ENCODE measurements at places on chromosomes 4 and X.

GRCh38 chr4:183399126-183399522 lies 45.3 kb upstream of the CDKN2AIP start:
- DNase-seq: no peak

GRCh38 chrX:154051201-154051810 lies 31.6 kb upstream of the IRAK1 start:
- DNase-seq: peak; percentile 71

GRCh38 chrX:42459735-42460134 lies 318.2 kb downstream of the PPP1R2C start:
- no peak for DNase-seq

GRCh38 chr4:31461421-31461820 lies 741.3 kb downstream of the PCDH7 start:
- DNase-seq: no peak

GRCh38 chr4:75623026-75623425 lies 7.3 kb downstream of the CDKL2 start:
- DNase-seq: no peak

GRCh38 chrX:116462822-116463221 lies at the start of gene CT83:
Gene CT83 (minus strand): TSS chrX:116462976. CDS start chrX:116462856, 120 bp downstream.
- no peak for DNase-seq

- DNase-seq: no peak
These were observed 18.2 kb downstream of the ADD1 start for GRCh38 chr4:2861631-2862436.

DNA sequence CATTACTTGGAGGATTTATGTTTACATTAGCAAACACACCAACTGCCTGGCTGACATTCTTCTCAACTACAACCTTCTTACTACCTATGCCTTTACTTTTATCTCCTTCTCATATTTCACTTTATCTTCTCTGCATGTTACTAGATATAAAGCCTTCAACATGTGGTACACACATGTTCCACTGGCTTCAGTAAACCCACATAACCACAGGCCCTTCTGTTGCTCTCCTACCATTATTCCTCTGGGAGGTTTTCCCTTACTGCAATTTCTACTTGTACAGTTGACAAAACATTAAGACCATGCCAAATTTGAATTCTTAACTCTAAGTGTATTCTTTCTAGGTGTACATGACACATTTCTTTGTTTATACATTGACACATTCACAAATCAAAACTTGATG lies 133.1 kb downstream of the ARAP2 start:
- DNase-seq: no peak

DNA sequence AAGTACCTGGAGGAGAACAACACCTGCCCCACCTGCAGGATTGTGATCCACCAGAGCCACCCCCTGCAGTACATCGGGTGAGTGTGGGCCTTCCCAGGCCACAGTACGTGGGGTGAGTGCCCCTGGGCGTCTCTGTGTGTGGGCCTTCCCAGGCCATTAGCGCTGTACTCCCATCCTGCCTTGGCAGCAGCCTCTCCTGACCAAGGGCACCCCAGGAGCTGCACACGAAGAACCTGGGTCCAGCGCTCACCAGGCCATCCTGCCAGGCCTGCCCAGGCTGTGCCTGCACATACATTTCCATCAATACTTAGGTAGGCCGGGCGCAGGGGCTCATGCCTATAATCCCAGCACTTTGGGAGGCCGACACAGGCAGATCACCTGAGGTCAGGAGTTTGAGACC lies 29.3 kb downstream of the PCGF3 start:
- no peak for DNase-seq

DNA sequence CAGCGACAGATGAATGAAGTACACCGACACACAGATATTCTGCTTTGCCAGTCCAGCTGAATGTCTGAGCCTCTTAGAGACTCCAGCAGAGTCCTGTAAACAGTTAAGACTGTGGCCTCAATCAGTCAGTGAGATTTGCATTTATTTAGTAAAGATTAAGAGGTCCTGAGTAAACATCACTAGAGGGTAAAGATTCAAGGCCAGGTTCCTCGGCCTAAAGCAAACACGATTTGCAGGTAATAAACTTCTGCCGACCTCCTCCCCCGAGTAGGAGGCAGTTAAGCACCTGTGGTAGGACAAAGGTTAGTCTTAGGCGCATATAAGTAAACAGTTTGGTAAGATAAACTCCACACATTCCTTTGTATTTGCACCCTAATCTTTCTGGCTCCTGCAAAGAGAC lies 99.6 kb downstream of the CFAP47 start:
- no peak for DNase-seq

- DNase-seq: no peak
These were observed 3.3 kb upstream of the CBR4 start for GRCh38 chr4:169013396-169013795.

GRCh38 chrX:153521034-153521433 lies 3.6 kb downstream of the ATP2B3 start:
- no peak for DNase-seq

DNA sequence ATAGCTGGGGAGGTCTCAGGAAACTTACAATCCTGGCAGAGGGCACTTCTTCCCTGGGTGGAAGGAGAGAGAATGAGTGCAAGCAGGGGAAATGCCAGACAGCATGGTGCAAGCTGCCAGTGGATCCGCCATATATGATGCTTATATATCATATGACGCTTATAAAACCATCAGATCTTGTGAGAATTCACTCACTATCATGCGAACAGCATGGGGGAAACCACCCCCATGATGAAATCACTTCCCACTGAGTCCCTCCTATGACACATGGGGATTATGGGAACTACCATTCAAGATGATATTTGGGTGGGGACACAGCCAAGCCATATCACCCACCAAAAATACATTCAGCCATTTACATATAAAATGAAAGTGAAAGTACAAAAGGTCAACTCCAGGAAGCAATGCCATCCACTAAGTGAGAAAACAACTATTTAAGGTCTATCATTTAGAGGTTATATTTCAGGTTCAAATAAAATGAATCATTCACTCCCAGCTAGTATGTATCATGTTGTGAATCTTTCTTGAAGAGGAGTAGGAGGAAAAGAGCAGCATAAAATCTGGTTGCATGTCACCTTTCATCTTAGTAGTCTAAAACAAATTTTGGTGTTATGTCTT lies 20.3 kb upstream of the DYNLT3 start:
- DNase-seq: no peak

DNA sequence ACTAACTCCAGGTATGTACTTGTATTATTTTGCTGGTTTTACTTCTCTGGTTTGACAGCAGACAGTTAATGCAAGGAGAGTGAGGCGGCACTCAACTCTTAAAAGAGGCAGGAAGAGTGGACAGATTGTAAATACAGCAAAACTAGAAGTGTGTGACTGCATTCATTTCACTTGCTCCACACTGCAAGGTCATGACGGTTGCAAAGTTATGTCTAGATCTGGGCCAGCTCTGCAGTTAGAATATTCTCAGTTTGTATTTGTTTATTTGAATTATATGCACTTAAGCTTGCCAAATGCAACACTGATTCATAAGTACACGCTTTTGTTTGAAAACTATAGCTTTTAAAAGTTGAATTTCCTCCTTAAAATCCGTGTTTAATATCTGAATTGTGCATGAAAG lies 148.9 kb downstream of the STIM2 start:
- no peak for DNase-seq

GRCh38 chr4:16663307-16663706 lies 235.1 kb downstream of the LDB2 start:
- DNase-seq: no peak

DNA sequence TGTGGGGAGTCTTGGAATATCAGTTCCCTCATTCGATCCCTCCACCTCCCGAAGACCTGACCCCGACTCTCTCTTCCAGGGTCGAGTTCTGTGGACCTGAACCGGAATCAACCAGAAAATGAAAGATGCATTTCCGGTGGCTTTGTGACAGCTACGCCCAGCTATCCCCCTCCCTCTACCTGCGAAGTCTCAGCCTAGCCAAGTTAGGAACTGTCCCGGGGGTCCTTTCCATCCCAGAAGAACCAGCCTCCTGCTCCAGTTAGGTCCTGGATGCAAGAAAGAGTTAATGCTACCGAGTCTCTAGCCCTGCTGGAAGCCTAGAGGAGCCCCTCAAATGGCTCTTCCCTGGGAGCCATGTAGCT lies 13.4 kb upstream of the ETDC start:
- DNase-seq: no peak

DNA sequence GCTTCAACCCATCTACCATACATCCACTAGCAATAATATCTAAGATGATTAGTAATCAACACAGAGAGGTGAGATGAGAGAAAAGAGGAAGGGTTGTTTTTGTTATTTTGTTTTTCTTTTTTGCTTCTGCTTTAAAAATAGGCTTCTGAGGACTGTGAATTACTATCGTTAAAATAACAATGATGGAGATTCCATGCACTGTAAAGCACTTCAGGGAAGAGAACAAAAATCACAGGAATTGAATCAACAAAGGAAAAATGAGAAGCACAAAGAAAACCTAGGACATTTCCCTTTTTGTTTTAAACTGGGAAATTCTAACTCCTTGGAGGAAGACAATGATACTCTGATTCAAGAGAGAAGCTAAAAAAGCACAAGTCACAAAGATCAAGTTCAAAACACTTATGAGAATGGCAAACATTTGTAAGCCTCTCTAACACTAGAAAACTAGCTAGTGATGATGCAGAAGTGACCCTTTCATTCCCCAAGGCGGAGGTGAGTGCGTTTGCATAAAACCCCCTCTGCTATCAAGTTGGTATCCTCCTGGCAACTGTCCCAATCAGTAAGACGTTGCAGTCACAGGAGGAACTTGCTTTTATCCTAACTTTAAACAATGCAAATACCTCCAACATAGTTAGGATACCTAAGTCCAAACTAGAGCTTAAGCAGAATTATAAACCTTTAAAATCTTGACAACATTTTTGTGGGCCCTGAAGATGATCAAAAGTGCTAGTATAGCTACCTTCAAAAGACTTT lies 308.5 kb downstream of the CAMK2D start:
- no peak for DNase-seq

DNA sequence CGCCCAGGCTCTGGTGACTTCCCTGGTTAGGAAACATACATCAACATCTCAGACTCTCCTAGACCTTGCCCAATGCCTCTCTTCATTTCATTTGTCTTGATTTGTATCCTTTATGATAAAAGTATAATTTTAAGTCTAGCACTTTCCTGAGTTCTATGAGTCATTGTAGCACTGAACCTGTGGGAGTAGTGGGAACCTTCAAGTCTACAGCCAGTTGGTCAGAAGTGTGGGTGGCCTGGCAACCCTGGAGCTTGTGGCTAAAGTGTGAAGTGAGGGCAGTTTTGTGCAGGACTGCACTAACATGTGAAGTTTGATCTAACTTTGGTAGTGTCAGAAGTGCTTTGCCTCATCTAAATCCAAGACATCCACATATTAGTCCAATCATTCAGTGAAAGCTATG lies 259.3 kb upstream of the IGFBP7 start:
- no peak for DNase-seq

GRCh38 chr4:55416176-55416575 lies 20.4 kb downstream of the TMEM165 start:
- DNase-seq: no peak

DNA sequence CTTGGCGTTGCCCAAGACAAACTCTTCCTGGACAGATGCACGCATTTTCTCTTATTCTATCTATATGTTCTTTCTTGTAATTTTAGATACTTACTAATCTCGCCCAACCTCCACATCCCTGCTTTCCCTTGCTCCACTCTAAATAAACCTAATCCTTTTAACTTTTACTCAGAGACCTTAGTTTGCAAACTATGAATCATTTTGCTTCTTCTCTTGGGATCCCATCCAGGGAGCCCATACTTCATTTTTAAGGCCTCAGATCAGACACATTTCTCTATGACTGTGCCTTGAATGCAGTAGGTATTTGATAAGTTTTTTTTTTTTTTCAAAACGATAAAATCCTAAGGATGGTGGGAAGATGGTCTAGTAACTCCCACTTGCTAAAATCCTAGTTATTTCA lies 353.8 kb upstream of the HAND2 start:
- DNase-seq: no peak

DNA sequence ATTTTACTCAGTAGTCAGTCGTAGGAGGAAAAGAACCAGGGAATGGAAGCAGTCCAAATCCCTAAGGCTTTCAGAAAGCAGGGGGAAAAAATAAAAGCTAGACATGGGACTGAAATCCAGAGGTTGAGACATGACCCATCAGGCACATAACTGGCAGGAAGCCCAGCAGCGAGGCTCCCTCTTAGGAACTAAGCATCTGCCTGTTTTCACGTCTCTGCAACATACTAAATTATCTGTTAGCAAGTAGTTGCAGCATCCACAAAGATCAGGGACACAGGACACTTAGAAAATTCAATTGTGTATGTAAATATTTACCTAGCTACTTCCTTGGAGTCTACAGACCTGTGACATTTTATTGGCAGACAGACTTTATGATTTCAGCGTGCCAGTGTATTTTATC lies 118.0 kb upstream of the EDNRA start:
- DNase-seq: no peak

DNA sequence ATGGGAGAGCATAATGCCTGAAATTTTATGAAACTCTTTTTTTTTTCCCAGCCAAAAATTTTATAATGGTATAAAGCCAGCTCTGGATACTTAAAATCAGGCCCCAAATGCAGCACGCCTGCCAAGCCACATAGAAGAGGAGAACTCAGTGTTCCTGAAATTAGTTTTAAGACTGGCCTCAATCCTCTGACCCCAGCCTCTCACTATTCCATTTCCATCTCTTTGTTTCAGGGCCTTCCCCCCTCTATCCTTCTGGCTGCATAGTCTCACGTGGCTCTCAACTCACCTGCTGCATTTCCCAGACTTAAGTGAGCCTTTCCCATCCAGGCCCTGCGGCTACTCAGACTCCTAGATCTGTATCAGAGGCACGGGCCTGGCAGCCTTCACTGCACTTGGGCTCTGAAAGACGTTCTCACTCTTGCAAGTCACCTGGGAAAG lies 5.2 kb upstream of the CBR4 start:
- no peak for DNase-seq

GRCh38 chrX:85851418-85851817 lies 195.9 kb downstream of the CHM start:
- peak; percentile 15 for DNase-seq

DNA sequence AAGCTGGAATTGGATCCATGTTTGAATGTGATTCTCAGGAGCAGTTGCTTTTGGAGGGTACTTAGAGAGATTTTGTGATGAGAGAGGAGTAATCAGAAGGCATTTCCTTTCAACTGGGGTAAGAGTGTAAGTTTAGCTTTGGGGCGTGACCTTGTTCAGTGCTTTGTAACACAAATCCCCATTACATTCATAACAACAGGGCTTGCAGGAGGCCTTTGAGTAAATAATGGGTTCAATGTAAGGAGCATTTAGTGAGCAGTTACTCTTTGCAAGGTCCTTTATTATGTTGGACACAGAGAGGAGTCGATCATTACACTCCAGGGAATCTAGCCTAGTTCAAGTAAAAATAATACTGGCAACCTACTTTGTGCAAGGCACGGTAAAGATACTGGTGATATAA lies 74.0 kb upstream of the AFF2 start:
- no peak for DNase-seq

GRCh38 chr4:42710329-42710728 lies 53.4 kb upstream of the ATP8A1 start:
- no peak for DNase-seq

Data from activated CD4-positive, alpha-beta memory T cell treated with anti-CD3 and anti-CD28 coated beads for 36 hours (primary cell).